ENCODE measurements at places on chromosomes 6 and 20.

GRCh38 chr6:8065519-8065911 is 1.3 kb upstream of the BLOC1S5 start:
- no peak for DNase-seq

GRCh38 chr6:124512431-124512830 is 449.8 kb upstream of the RNF217 start:
- no peak for DNase-seq

GRCh38 chr6:161639772-161640171 is 365.9 kb upstream of the AGPAT4 start:
- no peak for DNase-seq

DNA sequence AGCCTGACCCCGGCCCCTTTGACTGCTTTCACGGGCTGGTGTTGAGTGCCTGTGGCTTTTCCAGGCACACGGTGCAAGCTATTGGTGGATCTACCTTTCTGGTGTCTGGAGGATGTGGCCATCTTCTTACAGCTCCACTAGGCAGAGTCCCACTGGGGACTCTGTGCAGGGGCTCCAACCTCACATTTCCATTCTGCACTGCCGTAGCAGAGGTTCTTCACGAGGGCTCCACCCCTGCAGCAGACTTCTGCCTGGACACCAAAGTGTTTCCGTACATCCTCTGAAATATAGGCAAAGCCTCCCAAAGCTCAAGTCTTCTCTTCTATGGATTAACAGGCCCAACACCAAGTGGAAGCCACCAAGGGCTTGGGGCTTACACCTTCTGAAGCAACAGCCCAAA is 691.5 kb upstream of the POU3F2 start:
- DNase-seq: no peak

- no peak for DNase-seq
These were observed 160.4 kb upstream of the SMLR1 start for GRCh38 chr6:130666786-130667185.

DNA sequence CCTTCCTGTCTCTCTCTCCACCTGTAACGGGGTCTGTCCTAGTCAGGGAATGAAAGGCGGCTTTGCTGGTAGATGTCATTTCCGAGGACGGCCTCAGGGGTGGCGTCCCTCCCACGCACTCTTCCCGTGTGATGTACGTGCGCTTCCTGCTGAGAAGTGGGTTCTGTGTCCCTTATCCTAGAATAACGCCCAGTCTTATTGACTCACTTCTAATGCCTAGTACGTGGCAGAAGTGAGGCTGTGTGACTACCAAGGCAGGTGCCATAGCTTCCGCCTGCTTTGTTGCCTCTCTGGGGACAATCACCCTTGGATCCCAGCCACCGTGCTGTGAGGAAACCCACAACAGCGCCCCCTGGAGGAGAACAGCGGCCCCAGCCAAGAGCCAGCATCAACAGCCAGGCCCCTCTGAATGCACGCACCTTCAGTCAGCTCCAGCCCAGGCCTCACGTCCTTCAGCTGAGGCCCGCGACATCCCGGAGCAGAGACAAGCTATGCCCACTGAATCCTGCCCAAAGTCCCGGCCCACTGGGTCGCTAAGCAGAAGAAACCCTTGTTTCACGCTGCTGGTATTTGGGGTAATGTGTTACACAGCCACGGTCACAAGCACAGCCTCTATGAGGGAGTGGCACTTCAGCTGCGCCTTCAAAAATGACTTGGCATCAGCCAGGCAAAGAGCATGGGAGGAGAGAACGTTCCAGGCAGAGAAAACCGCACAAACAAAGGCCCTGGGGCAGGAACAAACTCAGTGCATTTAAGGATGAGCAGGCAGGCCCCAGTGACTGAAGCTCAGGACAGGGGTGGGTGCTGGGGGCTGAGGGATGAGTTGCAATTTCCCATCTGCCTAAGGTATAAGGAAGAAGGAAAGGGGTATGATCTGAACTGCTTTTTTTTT is 224.2 kb downstream of the NFATC2 start:
- DNase-seq: peak; percentile 83

- DNase-seq: no peak
These were observed 3.1 kb downstream of the LY6G6D start for GRCh38 chr6:31718265-31718664.

- no peak for DNase-seq
These were observed 5.2 kb downstream of the HAO1 start for GRCh38 chr20:7935027-7935551.

- DNase-seq: no peak
These were observed 70.0 kb downstream of the ZFAND3 start for GRCh38 chr6:37889486-37889885.

- DNase-seq: no peak
These were observed 114.8 kb downstream of the RPS12 start for GRCh38 chr6:132929141-132929540.

DNA sequence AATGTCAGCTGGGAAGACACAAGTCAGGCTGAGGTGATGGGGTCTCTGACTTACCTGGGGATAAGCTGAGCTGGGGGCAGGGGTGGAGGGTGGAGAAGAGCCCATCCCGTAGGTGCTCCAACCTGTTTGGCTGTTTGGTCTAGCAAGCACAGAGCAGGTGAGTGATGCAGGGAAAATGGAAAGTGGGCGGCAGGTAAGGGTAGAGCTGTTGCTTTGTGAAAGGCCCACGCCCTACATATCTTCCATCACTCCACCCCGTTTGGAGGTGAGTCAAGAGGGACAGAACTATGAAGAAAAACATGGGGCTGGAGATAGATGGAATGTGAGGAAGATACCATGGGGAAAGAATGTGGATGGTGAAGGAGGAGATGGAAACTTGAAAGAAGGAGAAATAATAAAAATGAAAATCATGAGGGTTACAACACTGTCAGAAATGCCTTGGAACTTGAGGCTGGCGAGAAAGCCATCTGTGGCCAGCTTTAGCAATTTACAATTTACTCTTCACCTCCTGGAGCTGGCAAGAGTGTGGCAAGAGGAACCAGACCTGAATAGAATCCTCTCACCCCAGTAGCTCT is 1.3 kb downstream of the LY6G6C start:
- no peak for DNase-seq

DNA sequence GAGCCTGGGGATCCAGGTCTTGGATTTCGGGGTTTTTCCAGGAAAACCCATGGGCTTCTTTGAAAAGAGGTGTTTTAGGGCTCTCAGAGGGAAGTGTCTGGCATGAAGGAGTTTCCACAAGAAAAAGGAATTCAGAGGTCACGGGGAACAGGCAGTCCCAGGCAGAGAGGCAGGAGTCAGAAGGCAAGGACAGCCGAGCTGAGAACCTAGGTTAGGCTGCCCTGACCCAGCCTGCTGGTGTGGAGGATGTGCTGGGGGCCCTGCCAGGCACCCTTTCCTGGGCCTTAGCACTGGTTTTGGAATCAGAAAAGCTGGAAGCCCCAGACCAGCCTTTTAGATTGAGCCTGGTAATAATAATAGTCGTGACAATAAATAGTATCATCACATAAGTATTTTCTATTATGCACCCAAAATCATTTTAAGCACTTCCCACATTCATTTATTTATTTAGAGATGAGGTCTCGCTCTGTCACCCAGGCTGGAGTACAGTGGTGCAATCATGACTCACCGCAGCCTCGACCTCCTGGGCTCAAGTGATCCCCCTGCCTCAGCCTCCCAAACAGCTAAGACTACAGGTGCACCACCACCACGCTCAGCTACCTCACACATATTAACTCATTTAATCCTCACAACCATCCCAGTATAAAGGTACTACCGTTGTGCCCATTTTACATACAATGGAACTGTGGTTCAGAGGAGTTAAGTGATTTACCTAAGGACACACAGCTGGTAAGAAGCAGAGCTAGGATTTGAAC is 19.9 kb downstream of the TGM2 start:
- no peak for DNase-seq

DNA sequence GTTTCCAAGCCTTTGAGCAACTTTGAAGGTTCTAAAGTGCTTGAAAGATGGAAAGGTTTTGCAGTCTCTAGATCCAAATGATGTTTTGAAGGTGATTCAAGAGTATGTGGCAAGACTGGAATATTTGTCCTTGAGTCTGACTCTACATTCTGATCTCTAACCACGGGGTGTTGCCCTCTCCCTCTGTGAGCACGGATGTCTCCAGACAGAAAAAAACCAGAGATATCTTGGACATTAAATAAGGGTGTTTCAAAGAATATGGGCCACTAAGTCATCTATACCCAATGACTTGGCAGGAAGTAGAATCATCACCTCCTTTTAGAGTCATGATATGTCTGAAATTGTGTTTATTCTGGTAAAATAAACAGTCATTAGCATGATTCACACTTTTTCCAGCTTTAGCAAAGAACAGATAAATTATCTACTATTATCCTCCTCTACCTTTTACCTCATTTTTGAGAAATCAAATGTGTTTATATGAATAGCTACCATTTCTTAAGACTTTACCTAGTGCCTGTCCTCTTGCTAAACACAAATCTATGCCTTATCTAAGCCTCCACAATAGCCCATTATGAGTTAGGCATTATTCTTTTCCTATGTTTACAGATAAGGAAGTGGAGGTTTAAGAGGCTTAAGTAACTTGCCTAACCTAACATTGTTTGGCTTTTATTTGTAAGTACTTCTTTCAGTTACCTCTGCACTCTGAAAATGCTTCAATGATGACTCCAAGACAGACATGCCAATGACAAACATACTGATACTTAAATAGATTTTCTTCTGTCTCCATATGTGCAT is 384.4 kb downstream of the BMP2 start:
- DNase-seq: no peak

DNA sequence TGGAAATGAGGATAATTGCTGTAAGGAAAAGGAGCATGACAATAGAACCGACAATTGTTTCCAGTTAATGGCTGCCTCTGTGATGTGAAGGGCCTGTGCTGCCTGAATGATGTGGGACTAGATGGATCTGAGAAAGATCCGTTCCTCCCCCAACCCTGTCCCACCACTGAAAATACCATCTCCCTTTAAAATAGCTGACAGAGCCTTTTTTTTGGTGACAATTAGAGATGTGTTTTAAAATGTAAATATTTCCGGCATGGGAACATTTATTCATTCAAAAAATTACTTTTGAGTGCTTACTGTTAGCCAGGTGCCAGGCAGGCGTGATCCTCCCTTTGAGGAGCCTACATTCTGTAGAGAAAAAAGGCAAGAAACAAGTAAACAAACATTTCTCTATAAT is 72.4 kb upstream of the SUPT3H start:
- no peak for DNase-seq

DNA sequence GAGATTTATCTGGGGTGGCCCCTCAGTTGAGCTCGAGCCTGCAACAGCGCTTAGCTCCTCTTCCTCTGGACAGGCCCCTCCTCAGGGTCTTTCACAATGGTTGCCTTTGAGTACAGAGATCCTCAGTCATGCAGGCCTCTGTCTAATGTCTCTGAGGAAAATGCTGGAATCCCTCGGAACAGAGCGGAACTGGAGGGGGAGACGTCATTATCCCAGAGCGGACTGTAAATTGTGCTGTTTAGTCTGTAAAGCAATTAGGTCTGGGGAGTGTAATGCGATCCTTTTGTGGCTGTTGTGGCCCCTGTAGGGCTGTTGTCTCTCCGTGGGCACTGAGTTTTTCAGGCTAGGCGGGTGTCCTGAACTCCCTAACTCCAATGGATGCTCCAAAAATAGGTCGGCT is 15.0 kb upstream of the DAAM2 start:
- DNase-seq: no peak

DNA sequence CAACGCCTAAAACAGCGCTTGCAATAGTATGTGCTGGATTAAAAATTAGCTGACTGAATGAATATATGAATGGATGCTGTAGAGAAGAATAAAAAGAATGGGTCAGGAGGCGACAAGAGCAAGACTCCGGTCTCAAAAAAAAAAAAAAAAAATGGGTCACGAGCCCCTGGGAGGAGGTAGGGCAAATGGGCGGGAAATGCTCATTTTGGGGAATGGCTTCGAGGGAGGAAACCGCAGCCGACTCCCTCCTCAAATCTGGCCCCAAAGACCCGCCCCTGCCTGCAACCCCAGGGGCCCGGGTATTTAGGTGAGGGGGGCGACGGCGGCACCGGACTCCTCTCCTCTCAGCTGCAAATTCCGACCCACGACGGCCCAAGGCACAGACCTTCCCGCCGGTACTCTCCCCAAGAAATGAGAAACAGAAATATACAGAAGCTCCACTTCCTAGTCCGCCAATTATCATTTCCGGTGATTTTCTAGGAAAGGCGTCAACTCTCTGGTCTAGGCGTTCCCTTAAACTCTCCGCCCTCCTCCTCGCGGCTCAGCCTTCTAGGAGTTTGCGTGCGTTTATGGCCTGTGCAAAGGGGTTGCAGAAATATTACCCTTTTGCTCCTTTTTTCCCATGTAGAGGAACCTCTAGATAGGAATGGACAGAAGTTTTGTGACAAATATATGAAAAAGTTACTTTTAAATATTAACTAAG is at the start of gene ZNF311:
Gene ZNF311, minus strand, starts transcription at position 133 of the 703 bp plus-strand sequence. CDS start 1,361 bp downstream, outside the sequence.
- no peak for DNase-seq

GRCh38 chr6:119630561-119631192 is 281.1 kb upstream of the MAN1A1 start:
- DNase-seq: no peak

GRCh38 chr6:87101067-87101466 is 6.2 kb upstream of the CGA start:
- DNase-seq: no peak

DNA sequence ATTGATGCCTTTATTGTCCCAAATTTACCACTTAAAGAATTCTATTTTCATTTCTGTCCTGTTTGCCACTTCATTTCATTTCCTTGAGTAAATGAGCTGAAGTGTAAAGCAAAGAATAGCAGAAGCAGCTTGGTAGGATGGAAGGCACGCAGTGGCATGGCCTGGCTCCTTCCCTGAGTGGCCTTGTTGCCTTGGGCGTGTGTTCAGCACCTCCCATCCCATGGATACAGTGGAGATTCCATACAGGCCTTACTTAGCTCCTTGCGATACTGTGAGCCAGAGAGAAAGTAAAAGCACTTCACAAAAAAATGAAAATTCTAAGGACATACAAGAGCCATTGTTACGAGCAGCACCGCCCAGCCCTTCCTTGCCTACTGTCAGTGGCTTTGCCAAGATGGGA is 39.6 kb downstream of the ALDH5A1 start:
- no peak for DNase-seq

DNA sequence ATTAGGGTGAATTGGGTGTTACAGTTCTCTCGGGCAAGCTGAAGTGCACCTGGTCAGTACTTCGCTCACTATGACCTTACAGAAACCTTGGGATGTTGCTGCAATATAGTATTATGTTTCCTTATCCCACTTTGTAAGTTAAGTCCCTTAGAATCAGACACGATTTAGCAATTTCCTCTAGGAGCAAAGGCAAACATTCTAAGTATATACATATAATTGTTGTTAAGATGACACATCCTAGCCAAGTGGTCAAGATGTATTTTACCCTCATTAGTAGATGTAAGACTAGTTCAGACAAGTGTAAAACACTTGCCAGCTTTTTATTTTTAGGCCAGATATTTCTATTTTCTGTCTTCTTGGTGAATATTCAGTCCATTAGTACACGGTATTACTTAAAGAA is 31.1 kb upstream of the RGS17 start:
- no peak for DNase-seq

Data from NT2/D1 (cell line).